Left kidney (tissue), 8 donors: ENCODE measurements at places on chromosomes 1 and 21. TPM values are rescaled to one million over a fixed set of nuclear protein-coding genes. Genes with fewer than 3 reads are reported as not detected.

Gene NBPF19
- 22.6 TPM for polyA plus RNA-seq

Gene VWA5B1
- polyA plus RNA-seq: 2.5 TPM

Gene TDRD5
- polyA plus RNA-seq: 5.1 TPM

Gene FOXD2
- 6.1 TPM for polyA plus RNA-seq

Gene S1PR1
- polyA plus RNA-seq: 15.6 TPM

Gene C1orf116
- 18.5 TPM for polyA plus RNA-seq

Gene PTGFR
- polyA plus RNA-seq: 0.25 TPM

Gene BGLAP
- 4.8 TPM for polyA plus RNA-seq

Gene CLCC1
- 42.6 TPM for polyA plus RNA-seq

Gene CFAP45
- polyA plus RNA-seq: 3.8 TPM

Gene BARHL2
- polyA plus RNA-seq: not detected

Gene TPTE
- not detected for polyA plus RNA-seq

Gene GALNT2
- 50.1 TPM for polyA plus RNA-seq

Gene RXRG
- 3.3 TPM for polyA plus RNA-seq

Gene CRB1
- polyA plus RNA-seq: 3.3 TPM

Gene OR4F29
- not detected for polyA plus RNA-seq

DNA sequence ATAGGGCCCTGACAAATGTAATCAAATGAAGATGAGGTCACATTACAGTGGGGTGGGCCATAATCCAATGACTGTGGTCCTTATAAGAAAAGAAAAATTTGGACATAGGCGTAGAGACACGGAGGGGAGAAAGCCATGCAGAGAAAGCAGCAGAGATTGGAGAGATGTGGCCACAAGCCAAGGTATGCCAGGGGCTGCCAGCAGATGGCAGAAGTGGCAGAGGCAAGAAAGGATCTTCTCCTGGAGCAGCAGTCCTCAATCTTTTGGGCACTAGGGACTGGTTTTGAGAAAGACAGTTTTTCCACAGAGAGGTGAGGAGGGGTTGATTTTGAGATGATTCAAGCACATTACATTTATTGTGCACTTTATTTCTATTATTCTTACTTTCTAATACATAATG lies 355.1 kb downstream of the NPHP4 start:
- DNase-seq: no peak

DNA sequence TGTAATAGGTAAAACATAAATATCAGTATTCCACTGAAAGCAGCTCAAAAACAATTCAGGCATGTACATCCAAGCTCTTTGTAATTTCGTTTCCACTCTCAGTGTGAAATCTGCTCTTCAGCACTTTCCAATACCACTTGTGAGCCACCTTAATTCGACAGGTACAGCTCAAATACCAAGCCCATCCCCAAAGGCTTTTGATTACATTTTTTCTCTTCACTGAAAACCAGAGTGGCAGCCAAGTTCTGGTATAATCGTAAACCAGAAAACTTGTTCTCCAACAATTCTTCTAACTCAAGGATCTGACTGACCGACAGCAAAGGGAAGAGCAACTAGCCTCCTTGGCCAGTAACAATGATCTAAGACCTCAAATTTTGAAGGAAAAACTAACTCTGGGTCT lies 36.8 kb downstream of the FBXO42 start:
- DNase-seq: no peak

DNA sequence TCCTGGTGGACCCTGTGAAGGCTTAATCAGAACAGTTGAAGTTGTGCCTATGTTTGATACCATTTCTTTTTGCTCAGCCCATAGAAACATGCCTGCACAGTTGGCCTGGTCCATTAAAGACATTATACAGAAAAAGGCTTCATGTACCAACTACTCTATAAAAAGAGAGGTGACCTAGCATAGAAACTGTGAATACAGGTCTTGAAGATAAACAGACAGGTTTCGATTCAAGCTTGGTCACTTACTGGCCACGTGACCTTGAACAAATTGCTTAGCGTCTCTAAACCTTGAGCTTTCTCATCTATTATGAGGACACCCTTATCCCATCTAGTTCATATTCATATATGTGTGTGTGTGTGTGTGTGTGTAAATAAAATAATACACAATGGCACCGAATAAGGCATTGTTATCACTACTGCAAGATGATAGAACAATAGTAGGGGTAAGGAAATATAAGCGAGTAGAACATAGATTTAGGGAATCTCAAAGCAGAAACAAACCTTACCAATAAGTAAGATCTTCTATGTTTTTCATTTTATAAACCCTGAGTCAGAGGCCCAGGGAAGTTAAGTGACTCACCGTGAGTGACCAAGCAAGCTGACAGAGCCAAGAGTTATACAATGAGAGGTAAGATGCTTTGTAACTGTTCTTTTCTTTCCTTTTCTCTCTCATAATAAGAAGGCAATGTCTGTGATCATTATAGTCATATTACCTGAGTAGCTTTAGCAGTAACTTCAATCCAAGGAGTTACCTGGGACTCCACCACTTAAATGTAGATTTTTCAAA lies 476.8 kb upstream of the DEPDC1 start:
- DNase-seq: no peak

- no peak for DNase-seq
These were observed 15.4 kb upstream of the PHACTR4 start for GRCh38 chr1:28354121-28354520.

- no peak for DNase-seq
These were observed 149.7 kb downstream of the GREM2 start for GRCh38 chr1:240462277-240462676.

- no peak for DNase-seq
These were observed 159.8 kb downstream of the RUNX1 start for GRCh38 chr21:34889320-34889675.

GRCh38 chr1:57190898-57191297 lies 225.1 kb upstream of the C8B start:
- no peak for DNase-seq

- DNase-seq: no peak
These were observed 132.8 kb downstream of the TNFSF18 start for GRCh38 chr1:172917972-172918371.

DNA sequence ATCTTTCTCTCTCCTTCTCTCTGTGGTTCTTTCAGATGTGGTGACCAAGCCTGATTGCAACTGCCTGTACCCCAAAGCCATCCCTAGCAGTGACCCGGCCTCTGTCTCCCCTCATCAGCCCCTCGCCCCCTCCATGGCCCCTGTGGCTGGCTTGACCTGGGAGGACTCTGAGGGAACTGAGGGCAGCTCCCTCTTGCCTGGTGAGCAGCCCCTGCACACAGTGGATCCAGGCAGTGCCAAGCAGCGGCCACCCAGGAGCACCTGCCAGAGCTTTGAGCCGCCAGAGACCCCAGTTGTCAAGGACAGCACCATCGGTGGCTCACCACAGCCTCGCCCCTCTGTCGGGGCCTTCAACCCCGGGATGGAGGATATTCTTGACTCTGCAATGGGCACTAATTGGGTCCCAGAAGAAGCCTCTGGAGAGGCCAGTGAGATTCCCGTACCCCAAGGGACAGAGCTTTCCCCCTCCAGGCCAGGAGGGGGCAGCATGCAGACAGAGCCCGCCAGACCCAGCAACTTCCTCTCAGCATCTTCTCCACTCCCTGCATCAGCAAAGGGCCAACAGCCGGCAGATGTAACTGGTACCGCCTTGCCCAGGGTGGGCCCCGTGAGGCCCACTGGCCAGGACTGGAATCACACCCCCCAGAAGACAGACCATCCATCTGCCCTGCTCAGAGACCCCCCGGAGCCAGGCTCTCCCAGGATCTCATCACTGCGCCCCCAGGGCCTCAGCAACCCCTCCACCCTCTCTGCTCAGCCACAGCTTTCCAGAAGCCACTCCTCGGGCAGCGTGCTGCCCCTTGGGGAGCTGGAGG lies 12.7 kb downstream of the CSF1 start:
- no peak for DNase-seq

- no peak for DNase-seq
These were observed 80.1 kb downstream of the FOXD2 start for GRCh38 chr1:47517946-47518345.

DNA sequence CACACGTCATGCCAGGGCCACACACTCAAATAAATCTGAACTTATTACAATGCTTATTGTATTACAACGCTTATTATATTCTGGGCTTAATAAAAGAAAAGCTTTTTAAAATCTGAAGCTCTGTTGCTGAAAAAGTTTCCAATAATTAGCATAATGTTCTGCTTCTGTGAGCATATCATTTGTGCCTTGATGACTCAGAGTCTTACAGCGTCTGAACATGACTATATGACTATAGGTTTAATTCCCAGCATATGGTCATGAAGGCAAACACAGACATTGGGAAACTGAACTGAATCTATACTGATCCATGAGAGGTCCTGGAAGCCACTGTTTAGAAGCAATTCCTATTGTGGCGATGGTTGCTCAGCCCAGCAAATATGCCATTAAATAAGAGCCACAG lies 66.3 kb downstream of the SIM2 start:
- no peak for DNase-seq

GRCh38 chr1:223177681-223178080 lies 34.6 kb upstream of the TLR5 start:
- no peak for DNase-seq

- no peak for DNase-seq
These were observed 65.2 kb upstream of the PRKACB start for GRCh38 chr1:84078842-84079202.

GRCh38 chr1:1167841-1168450 lies 5.7 kb upstream of the TTLL10 start:
- no peak for DNase-seq

GRCh38 chr1:186849826-186850225 lies 21.1 kb downstream of the PLA2G4A start:
- DNase-seq: no peak

- no peak for DNase-seq
These were observed 517 bp downstream of the IPO13 start for GRCh38 chr1:43947061-43947873.

- DNase-seq: no peak
These were observed 185.4 kb downstream of the LYPLAL1 start for GRCh38 chr1:219359126-219359525.

GRCh38 chr1:211522804-211523203 lies 30.8 kb upstream of the RD3 start:
- no peak for DNase-seq

DNA sequence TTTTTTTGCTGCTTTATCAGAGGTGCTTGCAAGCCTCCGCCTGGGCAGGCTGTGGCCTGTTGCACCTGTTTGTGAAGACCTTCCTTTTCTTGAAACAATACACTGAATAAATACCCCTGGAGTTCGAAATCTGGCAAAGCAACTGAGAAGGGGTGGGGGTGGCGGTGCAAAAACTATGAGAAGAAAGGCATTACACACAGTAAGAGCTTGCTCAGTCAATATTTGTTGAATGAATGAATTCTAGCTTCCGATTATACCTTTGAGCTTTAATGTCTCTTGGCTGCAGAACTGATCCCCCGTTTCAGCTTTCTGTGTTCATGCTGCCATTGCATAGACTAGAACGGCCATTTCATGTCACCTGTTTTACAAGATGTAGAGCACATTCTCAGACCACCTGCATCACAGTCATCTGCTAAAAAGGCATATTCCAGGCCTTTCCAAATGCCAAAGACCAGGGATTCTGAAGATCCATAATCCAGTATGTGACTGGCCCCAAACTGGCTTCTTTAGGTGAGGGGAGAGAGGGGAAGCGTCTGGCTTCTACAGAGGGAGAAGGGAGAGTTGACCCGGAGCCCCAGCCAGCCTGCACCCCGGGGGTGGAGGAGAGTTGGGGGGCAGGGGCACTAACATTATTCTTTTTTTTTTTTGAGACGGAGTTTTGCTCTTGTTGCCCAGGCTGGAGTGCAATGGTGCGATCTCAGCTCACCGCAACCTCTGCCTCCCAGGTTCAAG lies 111.5 kb downstream of the ETS2 start:
- no peak for DNase-seq

DNA sequence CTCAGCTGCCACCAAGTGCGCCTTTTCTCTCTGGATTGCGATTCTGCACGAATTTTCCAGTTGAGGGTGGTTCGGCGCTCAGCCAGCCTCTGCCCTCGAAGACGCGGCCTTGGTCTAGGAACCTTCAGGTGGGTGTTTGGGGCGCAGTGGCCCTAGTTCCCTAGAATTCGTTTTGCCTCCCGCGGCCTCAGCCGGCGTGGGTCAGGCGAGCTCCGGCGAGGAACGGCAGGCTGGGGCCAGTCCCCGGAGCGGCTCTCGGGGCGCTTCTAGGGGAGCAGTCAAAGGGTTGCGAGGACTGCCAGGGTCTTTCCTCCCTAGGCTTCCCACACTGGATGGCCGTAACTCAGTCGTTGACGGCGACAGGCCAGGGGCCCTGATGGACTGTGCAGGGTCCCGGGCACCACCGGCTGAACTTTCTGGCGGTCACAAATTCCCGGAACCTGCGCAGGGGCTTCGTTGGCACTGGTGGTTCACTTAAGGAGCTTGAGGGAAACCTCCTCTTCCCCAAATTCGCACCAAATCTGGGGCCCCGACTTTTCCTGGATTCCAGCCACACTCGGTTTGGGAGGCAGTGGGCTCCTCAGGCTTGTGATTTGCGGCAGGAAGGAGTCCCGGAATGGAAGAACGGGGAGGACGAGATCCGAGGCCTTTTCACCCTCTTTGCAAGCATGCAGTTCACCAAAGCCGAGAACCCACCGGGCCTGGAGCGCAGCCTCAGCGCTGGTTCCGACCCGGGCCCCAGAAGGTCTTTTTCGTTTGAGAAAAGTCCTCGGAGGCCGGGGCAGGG lies 1.2 kb downstream of the DMBX1 start:
- no peak for DNase-seq

GRCh38 chr1:169360415-169360814 lies 7.2 kb downstream of the NME7 start:
- DNase-seq: no peak

GRCh38 chr1:184743062-184743756 lies 11.4 kb downstream of the EDEM3 start:
- no peak for DNase-seq

DNA sequence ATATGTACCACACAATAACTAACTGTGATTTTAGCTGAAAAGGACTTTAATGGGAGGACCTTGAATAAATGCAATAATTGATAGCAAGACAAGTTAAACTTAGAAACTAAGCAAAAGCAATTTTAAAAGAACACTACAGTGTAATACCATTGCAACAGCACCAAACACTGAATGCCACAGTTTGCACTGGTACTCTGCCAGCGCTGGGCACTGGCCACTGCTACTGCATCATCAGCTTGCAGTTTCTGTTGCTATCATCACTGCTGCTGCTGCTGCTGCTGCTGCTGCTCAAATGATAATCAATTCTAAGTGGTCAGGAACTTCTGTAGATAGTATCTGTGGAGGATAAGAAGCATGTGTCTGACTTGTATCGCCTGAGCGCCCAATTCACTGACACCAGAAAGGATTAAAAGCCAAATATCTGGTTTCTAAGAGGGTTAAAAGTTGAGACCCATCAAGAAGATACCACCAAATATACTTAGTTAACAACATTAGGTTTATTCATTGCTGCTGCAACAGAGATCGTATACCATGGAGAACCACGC lies 306.9 kb downstream of the LRRC40 start:
- DNase-seq: no peak

GRCh38 chr1:56979986-56980755 lies 14.4 kb upstream of the C8B start:
- no peak for DNase-seq

GRCh38 chr1:106780806-106781569 lies 275.5 kb upstream of the PRMT6 start:
- DNase-seq: no peak

GRCh38 chr21:37546949-37547614 lies 180.5 kb downstream of the DYRK1A start:
- peak; percentile 88 for DNase-seq
